ENCODE measurements at places on chromosomes 11 and 22.

GRCh38 chr22:45425101-45425500, 11.6 kb downstream of the RIBC2 start:
- DNase-seq: no peak

DNA sequence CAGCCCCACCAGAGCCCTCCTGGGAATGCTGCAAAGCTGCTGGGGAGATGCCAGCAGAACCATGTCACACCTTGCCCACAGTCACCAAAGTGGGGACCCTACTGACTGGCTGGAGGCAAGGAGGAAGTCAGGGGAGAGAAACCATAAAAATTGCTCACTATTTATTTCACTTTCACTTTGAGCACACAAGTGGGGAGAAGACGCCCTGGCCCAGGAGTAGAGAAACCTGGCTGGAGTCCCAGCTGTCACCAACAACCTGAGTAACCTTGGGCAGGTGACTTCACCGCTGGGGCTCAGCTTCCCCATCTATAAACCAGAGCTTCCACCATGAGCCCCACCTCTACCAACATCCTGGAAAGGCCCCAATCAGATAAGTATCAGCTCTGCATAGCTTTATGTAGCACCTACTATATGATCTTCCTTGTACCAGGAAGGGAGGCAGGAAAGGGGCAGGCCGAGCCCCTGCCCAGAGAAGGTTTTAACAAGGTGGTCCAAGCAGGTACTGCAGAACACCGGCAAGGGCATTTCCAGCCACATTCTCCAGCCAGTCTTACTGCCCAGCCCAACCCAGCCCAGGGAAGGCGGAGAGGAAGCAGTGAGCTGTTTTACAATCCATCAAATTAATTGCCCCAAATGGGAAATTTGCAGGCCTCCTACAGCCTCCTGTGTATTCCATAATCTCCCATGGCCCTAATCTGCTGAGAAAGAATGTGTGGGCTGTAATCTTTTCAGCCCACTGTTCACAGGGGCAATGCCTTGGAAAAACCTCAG, 27.6 kb downstream of the PLEKHA7 start:
- DNase-seq: peak; percentile 45

GRCh38 chr11:111846063-111846462, 25.3 kb downstream of the ALG9 start:
- DNase-seq: no peak

DNA sequence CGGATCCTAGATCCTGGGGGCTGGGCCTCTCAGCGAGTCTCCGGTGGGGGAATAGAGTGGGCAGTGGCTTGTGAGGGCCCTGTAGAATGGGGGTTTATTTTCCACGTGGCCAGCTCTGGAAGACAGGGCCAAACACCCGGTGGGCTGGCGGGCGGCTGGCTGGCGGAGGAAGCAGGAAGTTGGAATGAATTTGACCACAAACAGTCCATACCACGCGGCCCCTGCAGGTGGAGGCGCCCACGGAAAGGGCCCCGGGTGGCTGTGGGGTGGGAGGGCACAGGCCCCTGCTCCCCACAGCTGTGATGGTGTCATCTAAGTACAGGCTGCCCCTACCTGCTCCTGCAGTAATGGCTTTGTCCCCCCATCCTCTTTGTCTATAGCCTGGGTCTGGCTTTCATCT, 15.1 kb downstream of the MCAT start:
- DNase-seq: no peak

DNA sequence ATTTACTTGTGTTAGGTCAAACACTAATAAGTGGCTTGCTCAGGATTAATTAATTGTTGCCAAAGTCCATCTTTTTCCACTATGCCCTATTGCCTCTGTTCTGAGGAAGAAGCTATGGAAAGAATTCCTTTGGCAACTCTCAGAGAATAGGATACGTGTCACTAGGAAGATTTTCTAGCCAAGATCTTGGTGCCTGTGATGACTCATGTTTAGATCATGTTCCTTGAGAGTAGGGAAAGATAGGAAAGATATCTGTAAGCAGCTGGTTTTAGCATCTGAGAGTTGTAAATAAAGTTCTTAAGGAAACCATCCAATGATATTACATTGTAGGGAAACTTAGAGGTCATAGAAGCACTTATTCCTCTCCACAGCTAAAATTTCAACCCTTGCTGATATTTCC, 15.7 kb downstream of the SLN start:
- DNase-seq: no peak

DNA sequence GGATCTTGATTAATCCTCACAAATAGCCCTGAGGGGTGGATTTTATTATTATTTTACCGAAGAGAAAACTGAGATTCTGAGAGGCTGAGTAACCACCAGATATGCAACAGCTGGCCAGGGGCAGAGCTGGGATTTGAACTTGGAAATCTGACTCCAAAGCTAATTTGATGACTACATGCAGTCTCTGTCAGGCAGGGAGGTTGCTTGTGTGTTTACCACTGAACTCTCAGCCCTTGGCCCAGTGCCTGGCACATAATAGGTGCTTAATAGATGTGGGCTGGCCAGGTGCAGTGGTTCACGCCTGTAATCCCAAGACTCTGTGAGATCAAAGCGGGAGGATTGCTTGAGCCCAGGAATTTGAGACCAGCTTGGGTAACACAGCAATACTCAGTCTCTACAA, 121.7 kb upstream of the CRYBB3 start:
- no peak for DNase-seq

Data from stimulated activated CD4-positive, alpha-beta T cell treated with anti-CD3 and anti-CD28 coated beads, Interleukin-12 subunit alpha, Interleukin-12 subunit beta, amount 100 ng/mL, for 24 hours (primary cell).